ENCODE measurements at places on chromosomes 16 and 17. TPM values are rescaled to one million over a fixed set of nuclear protein-coding genes. Genes with fewer than 3 reads are reported as not detected.

KCNJ12 gene
- total RNA-seq, result 1.5 TPM

OSBPL7 gene
- total RNA-seq, result 9.5 TPM

GP1BA gene
- total RNA-seq, result not detected

KDM8 gene
- 2.7 TPM for total RNA-seq

MYO15A gene
- 1.3 TPM for total RNA-seq
